Activated CD8-positive, alpha-beta memory T cell treated with anti-CD3 and anti-CD28 coated beads for 1 hour (primary cell): ENCODE measurements at places on chromosomes 3 and 15.

DNA sequence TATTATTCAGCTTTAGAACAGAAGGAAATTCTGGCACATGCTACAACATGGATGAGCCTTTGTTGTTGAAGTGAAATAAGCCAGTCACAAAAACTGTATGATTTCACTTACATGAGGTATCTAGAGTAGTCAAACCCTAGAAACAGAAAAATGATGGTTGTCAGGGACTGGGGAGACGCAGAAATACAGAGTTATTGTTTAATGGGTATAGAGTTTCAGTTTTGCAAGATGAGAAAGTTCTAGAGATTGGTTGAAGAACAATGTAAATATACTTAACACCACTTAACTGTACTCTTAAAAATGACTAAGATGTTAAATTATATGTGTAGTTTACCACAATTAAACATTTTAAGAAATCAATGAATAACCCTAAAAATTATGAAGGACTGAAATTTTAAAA lies 15.8 kb downstream of the SPTSSB start:
- no peak for DNase-seq

GRCh38 chr15:61869656-61870055 lies 190.6 kb downstream of the VPS13C start:
- DNase-seq = no peak

DNA sequence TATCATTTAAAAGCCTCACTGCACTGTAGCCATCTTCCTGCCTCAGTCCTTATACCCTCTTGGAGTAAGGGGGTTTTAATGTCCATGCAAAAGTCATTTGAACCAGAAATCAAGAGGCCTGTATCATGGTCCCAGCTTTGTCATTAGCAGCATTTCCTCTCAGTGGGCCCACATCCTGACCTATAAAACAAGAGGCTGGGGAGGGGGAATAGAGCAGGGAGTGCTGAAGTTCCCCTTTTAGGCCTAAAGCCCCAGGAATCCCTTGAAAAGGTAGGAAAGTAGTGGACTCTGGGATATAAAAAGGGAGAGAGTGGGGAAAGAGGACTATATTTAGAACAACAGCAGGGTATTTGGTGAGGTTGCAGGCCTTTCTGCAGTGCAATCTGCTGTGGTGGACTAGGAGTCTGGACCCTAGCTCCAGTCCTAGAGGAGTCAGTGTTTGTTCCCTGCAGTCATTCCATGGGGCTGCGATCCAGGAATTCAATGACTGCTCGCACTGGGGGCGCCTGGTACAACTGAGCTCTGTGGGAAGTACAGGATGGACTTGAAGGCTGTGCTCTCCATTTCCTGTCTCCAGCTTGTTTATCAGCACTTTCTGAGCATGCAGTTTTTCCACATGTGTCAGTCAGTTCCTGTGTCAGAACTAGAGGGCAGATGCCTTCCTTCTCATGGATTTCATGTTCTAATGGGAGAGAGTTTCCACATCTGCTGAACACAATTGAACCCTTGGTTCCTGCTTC lies 46.8 kb downstream of the PDHB start:
- no peak for DNase-seq

- no peak for DNase-seq
These were observed 6.9 kb downstream of the CXCR6 start for GRCh38 chr3:45950131-45950530.

DNA sequence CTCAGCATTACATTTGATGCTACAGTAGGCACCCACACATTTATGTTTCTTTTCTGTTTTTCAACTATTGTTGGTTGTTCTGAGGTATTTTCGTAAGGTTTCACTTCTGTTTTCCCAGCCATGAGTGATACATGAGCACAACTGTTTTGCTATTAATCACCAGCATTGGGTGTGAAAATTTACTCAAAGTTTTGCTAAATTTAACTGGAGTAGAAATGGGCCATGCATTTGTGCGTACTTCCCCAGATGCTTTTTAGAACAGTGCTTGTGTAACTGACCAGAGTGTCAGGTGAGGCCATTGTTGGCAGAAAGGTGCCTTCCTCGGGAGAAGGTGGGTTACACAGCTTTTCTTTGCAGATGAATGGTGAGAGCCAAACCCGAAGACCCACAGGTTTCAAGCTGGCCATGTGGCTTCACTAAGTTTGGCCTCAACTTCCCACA lies 70.4 kb downstream of the ST6GAL1 start:
- no peak for DNase-seq

- DNase-seq = no peak
These were observed 72.1 kb upstream of the TPRG1 start for GRCh38 chr3:189099505-189100290.

- peak; percentile 19 for DNase-seq
These were observed 383.1 kb upstream of the TPRG1 start for GRCh38 chr3:188788621-188789081.

- DNase-seq = no peak
These were observed 326.4 kb upstream of the SATB1 start for GRCh38 chr3:18751514-18751913.

GRCh38 chr3:96466441-96466840 lies 348.0 kb upstream of the EPHA6 start:
- DNase-seq = no peak

DNA sequence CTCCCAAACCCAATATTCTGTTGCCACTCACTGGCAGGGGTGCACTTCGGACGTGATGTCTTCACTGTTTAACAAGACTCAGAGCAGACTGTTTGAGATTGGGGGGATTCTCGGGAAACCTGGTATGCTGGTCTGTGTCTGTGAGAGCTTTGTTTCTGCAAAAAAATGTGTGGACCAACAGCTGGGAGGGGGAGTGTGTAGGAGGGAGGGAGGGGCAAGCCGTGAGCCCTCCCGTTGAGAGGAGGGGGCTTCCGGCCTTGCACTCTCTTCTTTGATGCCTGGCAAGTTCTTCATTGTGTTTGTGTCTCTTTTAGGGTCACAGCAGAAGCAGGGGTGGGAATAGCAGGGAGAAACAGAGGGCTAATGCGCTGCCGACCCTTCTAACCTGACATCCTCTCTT lies 74.9 kb upstream of the NDN start:
- DNase-seq = no peak
